Osteoblast (primary cell): ENCODE measurements at places on chromosomes 12 and 14. TPM values are rescaled to one million over a fixed set of nuclear protein-coding genes. Genes with fewer than 3 reads are reported as not detected.
A peak's percentile ranks its signal among the peaks of the same experiment; 100 is the strongest.

Gene GAS2L3
- total RNA-seq, result 29.3 and 33.3 TPM in 2 replicates

Gene HOXC9
- total RNA-seq, result 8.3 and 11.6 TPM in 2 replicates

Gene CDH24
- 3.3 and 3.5 TPM in 2 replicates for total RNA-seq

DNA sequence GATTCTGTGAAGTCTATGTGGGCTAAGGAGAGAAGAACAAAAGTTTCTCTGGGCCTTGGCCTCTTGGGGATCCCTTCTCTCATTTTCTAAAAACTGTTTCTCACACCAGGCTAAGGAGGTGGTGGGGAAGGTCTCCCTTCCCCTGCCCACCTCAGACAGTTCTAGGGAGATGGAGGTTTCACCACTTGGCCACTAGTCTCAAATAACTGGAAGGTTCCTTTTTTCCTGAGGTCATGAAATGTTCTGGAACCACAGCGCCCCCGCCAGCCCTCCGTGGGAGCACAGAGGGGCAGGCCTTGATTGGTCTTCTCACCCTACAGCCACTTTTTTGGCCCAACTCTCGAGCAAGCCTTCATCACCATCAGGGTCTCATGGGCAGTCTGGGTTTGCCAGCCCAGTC is 12.6 kb downstream of the C12orf43 start:
- no peak for DNase-seq

Gene COL2A1
- under 0.01 TPM in 2 replicates for total RNA-seq

DNA sequence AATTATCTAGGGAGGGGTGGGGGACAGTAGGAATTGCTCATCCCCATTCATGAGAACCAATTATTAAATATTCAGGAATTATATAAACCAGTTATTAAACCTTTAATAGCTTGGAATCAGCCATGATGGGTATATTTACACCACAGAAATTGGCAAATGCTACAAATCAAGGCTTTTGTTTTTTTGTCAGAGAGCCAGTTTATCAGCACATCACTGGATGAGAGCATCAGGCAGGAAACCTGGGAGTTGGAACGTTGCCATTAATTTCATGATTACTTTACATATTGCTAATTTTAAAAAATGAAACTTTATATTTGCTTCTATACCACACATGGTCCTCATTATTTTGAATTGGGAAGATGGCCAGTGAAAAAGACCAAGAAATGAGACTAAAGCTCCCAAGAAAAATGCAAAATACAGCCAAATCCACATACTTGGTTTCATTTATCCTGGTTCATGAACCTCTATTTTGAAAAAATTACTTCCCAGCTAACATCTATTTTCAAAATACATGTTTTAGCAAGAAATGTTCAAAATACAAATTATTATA is 48.4 kb downstream of the ATL1 start:
- DNase-seq, result no peak

DNA sequence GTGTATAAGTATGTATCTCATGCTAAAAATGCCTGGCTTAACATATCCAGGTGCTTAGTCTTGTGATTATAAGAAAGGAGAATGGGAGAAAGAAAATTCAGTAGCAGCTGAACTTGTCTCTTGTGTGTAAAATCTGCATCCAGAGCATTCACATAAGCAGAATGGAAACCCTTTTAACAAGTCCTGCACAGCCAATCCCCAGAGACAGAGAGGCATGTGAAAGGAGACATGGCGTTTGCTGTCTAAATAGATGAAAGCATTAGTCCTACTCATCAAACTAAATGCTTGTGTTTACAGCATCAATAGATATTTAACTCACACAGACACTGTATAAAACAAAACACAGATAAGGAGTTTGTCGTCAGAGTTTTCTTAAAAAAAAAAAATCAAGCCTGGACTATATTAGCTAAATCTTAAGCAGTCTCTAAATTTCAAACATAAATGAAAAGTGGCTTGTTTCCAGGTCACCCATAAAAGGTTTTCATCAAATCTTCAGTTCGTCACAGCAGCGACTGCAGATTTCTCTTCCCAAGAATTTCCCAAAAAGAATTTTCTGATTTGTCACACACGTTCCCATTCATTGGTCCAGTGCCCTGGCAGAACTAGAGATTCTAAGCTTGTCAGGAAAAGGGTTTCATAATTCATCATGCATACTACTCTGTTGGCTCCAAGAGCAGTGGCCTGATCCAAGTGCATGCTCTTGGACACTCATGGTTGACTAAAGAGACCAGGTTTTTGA is 249.2 kb downstream of the BTG1 start:
- no peak for DNase-seq

Gene PRKAG1
- 81.3 and 89.0 TPM in 2 replicates for total RNA-seq

DNA sequence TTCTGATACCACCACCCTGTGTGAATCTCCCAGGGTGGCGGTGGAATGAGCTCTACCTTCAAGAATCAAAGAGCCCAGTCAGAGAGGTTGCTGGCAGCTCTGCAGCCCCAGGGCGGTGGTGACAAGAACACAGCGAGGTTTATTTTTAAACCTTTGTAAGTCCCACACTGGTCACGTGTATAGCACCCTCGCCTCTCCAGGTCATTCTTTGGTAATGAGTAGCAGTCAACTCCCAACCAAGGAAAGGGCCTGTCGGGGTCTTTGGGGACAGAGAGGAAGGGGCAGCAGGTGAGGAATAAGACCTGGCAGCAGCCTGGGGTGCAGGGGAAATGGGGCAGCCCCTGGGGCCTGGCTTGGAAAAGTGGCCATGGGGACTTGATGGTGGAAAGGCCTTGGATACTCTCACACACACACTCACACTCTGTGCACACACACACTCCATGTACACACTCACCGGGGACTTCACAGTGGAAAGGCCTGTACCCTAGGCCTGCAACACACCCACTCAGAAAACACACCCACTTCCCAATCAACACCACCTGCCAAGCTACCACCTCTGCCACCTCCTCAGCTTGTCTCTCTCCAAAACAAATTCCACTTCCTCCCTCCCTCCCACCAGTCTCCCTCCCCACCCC is 178.6 kb downstream of the DPF3 start:
- no peak for DNase-seq

- no peak for DNase-seq
Measured at GRCh38 chr12:124603100-124603541, 35.7 kb upstream of the NCOR2 start.

DNA sequence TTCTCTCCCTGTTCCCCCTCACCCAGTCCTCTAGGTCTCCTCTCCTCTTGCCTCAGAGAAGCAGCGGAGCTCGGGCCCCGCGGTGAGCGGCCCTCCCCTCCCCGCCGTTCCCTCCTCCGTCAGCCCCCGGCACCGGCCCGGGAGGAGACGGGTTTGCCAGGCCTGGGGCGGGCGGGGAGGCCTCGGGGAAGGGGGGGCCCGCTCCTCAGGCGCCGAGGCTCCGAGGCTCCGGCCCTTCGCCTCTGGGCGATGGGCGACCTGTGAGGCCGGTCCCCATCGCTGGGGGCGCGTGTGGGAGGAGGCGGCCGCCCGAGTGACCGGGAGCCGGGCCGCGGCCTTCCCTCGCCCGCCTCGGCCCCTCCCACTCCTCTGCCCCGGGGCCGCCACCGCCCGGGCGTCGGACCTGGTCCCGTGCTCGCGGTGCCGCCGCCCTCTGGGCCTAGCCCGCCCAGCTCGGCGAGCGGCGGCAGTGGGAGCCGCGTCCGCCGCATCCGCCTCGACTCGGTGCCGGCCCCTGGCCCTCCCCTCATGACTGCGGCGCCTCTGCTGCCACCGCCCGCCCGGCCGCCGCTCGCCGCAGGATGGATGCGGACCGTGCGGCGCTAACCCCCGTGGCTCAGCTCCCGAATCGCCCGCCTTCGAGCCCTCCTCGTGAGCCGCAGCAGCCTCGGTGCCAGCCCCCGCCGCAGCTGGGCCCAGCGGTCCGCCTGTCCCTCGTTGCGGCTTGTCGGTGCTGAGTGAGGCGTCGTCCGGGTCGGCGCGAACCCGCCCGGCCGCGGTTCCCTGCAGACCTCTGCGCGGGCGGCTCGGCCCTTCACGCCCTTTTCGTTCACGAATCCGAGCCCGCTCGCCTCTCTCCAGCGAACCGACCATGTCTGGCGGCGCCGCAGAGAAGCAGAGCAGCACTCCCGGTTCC is 574 bp downstream of the WNK1 start:
- DNase-seq, result peak; percentile 85

- no peak for DNase-seq
Measured at GRCh38 chr12:24678436-24678835, 270.5 kb downstream of the BCAT1 start.

Gene KCNJ8
- total RNA-seq, result 5.1 and 9.1 TPM in 2 replicates

- no peak for DNase-seq
Measured at GRCh38 chr12:65613692-65614091, 210.6 kb upstream of the HMGA2 start.

Gene FBXO34
- 24.2 and 24.6 TPM in 2 replicates for total RNA-seq

Gene HRK
- total RNA-seq, result under 0.01 and 0.59 TPM in 2 replicates

- DNase-seq, result no peak
Measured at GRCh38 chr14:49959822-49960408, 67.0 kb downstream of the ARF6 start.

Gene IL26
- total RNA-seq, result 2.4 and 3.6 TPM in 2 replicates
